NCI-H446 (cell line): ENCODE measurements at places on chromosomes 5 and 9.
A peak's percentile ranks its signal among the peaks of the same experiment; 100 is the strongest.

- no peak for DNase-seq
Observed at GRCh38 chr9:114507726-114508125, 2.5 kb upstream of the WHRN start.

GRCh38 chr5:174242573-174242972, 197.1 kb downstream of the NSG2 start:
- DNase-seq, result no peak

GRCh38 chr5:4101189-4101588, 505.6 kb downstream of the IRX1 start:
- DNase-seq, result no peak

- no peak for DNase-seq
Observed at GRCh38 chr5:73183000-73183399, 10.0 kb downstream of the TMEM174 start.

GRCh38 chr5:26003966-26004365, 1034.4 kb downstream of the CDH9 start:
- no peak for DNase-seq

DNA sequence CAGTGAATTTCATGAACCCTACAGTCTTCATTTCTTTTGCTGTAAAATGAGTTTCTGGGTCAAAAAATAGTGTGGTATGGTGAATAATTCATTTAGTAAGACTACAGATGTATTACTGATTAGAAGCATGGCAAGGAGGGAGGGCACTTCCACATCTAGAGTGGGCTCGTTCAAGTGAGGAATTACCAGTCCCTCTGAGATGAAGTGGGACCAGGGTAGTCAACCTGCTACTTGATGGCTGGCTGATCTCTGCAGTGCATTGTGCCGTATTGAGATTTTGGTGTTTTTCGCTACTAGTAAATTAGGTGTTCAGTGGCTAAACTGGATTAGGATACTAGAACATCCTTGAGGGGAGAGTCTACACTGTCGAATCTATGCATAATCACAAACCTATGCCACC, 10.8 kb downstream of the CDC37L1 start:
- DNase-seq, result no peak

GRCh38 chr9:126666155-126666803, 52.6 kb downstream of the LMX1B start:
- no peak for DNase-seq

GRCh38 chr9:20200991-20201431, 412.2 kb upstream of the SLC24A2 start:
- DNase-seq, result peak; percentile 94

DNA sequence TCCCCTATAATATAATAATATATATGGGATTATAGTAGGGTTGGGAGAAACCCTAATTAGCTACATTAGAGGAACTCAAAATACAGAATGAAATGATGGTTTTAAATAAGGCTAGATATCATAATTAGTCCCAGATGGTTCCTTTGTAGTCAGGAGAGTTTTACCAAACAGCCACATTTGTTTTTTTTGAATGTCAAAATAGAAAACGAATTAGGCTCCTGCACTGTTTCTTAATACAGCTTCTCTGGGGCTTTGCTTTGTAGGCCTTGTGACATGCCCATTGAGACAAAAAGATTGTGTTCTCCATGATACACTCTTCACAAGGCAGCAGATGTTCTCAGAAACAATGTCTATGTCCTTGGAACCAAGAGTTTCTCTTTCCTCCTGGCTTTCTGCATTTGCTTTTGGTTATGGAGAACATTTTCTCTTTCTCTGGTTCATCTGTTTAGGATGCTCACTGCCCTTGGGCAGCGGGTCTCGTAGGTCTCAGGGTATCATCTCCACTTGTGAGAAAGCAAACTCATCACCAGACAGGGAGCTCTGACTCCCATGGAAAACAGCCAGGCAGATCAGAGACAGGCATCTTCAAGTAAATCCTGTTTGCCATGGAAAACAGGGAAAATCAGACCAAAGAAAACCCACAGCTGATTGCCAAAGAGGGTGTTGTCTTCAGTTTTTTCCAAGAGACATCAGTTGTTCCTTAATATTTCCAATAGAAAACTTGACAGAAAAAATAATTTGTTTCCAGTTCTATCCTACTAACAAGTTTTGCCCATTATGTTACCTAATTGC, 54.1 kb upstream of the RPS23 start:
- no peak for DNase-seq

DNA sequence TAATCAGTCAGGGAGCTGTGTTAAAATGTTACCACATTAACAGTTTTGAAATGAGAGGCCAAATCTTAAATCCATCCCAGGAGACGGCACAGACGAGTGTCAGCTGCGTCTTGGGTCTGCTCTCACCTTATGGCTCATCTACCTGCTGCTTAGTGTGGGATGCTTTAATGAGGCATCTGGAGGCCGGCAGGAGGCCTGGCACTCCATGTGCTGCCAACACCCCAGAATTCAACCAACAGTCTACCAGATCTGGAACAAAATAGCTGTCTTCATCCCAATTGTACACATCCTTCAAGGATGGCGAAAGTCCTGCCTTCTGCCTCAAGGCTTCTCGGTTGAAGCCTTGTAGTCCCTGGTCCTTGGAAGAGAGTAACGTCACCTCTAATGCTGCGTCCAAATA, 12.0 kb downstream of the PRKACG start:
- DNase-seq, result no peak

DNA sequence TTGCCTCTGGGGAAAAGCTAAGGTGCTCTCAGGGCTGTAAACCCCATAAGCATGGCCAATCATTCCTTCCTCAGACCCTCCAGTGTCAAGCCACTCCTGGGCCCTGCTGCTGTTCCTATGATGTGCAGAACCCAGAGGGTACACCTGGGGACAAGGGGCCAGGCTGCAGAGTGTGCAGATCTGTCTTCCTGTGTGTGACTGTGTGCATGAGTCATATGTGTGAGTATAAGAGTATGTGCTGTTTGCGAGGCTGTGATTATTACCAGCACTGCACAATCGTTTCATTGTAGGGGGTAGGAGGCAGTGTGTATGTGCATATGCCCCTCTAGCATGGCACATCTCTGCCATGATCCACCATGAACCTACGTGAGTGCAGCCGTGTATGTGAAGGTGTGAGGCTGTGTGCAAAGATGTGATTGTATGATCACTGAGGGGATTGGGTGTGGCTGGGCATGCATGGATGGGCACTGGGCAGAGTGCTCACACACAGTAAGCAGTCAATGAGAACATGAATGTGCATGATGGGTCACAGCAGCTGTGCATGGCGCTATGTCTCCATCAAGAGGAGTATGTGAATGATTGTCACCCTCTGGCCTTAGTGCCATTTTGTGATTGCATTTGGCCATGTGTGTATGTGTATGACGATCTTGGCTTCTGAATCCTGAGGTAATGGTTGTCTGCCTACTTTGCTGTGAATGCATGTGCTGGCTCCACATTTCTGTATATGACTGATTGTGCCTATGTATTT, 2.4 kb upstream of the OR1K1 start:
- no peak for DNase-seq

DNA sequence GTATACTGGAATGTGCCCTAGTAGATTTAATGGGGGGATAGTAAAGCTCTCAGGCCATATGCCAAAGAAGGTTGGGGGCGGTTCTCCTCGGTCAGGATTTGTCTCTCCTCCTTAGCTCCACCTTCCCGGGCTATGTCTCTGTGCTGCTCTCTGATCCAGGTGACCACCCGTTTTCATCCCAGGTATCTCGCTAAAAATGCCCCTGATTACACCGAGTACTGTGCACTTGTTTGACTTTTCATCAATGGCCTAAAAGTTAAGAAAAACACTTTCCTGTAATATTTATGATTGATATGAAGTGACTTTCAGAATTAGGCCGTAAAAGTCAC, 724 bp downstream of the NDUFS6 start:
- DNase-seq, result no peak

- no peak for DNase-seq
Observed at GRCh38 chr5:160668356-160668755, 183.7 kb downstream of the ATP10B start.

GRCh38 chr5:136285096-136285855, 80.1 kb downstream of the TRPC7 start:
- no peak for DNase-seq
